ENCODE measurements at places on chromosomes 13 and 19.

- DNase-seq = no peak
Observed at GRCh38 chr13:75785130-75785529, 149.0 kb downstream of the LMO7 start.

DNA sequence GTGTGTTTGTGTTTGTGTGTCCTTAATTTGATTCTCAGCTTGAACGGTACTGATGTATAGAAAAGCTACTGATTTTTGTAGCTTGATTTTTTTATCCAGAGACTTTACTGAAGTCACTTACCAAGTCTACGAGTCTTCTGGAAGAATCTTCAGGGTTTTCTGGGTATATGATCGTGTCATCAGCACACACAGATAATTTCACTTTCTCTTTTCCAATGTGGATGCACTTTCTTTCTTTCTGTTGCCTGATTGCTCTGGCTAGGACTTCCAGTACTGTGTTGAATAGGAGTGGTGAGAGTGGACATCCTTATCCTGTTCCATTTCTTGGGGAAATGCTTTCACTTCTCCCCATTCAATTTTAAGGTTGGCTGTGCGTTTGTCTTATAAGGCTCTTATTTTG lies 7.9 kb upstream of the LILRB1 start:
- DNase-seq = no peak

DNA sequence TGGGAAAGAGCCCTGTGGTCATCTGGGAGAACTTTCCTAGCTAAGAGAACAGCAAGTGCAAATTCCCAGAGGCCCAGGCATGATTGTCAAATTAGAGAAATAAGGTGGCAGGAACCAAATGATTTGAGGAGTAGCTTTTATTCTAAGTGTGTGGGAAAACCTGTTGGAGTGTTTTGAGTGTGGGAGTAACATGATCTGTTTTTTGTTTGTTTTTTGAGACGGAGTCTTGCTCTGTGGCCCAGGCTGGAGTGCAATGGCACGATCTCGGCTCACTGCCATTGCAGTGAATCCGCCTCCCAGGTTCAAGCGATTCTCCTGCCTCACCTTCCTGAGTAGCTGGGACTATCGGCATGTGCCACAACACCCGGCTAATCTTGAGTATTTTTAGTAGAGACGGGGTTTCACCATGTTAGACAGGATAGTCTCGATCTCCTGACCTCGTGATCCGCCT lies 2.4 kb downstream of the SAE1 start:
- no peak for DNase-seq

GRCh38 chr19:46049597-46049996 lies 8.8 kb upstream of the IGFL4 start:
- DNase-seq = no peak

- no peak for DNase-seq
Observed at GRCh38 chr13:64471916-64472315, 2758.2 kb downstream of the PCDH9 start.

GRCh38 chr19:2797280-2797679 lies 12.0 kb downstream of the THOP1 start:
- no peak for DNase-seq
